Kidney glomerular epithelial cell (primary cell): ENCODE measurements at places on chromosomes 5 and 9.
A peak's percentile ranks its signal among the peaks of the same experiment; 100 is the strongest.

DNA sequence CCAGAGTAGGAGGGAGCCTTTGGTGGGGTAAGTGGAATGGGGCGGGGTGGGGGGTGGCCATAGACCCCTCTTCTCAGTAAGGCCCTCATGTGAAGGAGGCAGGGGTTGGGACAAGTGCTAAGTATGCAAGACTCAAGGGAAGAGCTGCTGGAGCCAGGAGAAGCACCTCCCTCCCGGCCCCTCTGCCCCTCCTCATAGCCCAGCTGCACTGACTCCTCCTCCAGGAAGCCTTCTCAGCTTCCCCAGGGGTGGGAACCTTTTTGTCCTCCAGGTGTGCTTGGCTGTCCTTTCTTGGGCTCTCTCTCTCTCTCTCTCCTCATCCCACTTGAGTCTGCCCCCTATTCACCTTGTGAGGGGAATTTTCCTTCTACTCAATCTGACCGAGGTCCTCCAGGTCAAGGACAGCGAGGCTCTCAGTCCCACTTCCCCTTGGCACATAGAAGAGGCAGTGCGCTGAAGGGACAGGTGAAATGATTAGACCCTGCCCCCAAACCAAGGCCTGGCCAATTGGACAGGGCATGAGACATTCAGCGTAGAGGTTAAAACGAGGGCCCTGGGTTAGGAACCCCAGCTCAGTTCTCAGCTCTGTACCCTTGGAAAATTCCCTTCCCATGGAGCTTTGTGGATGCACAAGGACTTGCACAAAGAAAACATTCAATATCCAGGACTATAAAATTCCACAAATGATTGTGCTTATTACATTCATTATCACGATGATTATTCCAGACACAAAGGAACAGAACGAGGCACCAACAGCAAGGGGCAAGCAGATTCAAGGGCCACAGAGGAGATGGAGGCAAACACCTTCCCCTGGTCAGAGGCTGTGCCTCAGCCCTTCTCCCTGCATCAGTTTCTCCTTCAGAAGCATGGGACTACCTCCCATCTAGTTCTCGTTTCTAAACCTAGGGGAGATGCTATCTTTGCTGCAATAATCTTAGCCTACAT, 45.6 kb upstream of the IL17B start:
- no peak for DNase-seq

DNA sequence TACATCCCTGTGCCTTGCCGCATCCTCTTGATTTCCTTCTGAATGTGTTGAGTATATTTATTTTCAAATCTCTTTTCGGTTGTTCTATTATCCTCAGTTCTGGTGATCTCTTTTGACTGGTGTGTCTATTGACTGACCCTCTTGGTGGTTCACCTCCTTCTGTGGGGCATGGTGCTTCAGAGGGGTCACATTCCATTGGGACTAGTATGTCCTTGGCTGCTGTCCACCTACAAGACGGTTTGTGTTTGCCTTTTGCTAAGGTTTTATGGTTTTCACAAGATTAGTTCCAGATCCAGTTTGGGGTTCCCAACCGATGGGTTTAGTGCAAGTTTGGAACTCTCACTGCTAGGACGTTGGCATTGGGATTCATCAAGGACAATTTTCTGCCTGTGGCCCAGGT, 66.6 kb downstream of the PHF2 start:
- peak; percentile 20 for DNase-seq

DNA sequence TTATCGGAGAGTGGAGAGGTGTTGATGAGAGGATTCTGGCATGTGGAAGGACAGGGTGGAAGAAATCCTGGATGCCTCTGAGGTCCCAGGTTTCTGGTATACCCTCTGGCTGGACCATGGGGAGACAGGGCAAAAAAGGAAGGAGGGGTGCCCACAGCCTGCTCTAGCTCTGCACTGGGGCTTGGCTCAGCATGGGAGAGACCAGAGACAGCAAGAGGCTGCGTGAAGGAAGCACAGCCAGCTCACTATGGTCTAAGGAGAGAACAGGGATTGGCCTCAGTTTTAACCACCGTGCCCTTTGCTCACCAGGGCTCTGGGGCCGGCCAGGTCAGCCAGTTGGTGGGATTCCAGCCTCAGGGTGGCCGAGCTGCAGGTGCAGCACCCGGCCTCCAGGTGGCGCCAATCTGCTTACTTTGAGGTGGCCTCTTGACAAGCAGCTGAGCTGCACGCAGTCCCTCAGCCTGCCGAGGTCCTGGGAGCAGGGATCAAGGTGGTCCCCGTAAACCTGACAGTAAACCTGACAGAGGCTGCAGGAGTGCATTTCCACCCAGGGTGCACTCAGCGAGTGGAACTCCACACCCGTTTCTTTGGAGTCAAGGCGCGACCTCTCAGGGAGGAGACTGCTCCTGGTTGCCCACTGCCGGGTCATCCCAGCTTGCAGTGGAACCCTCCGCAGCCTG, 25.0 kb upstream of the SPTLC1 start:
- peak; percentile 48 for DNase-seq

DNA sequence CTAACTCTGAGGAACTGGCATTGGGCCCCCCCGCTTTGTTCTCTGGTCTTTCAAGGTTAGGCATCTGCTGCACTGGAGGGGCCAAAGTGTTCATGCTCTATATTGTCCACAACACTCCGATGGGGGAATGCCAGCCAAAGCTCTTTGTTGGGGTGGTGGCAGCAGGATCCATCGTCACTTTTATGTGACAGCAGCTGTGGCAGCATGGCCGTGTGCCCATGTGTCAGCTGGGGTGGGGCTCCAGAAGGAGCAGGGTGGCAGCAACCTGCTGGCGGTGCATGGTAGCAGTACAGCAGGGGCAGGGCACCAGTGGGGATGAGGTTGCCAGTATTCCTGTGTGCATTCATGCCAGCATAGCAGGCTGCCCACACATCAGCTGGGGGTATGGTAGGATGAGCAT, 28.2 kb downstream of the ITGA2 start:
- DNase-seq: no peak

DNA sequence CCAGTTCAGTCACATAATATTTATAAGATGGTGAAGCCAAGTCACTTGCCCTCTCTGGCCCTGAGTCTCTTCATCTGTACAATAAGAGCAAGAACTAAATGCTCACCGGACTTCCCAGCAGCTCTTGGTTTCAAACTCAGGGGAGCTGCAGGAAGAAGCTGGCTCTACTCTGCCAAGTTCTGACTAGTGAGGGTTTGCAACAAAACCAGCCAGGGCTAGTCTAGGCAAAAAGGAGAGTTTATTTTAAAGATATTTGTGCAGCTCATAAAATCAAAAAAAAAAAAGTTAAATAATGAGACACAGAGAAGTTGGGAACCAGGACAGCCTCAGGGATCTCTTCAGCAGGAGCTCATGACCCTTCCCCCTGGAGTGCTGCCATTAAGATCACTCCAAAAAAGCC, 107.3 kb downstream of the DOCK2 start:
- DNase-seq: no peak

DNA sequence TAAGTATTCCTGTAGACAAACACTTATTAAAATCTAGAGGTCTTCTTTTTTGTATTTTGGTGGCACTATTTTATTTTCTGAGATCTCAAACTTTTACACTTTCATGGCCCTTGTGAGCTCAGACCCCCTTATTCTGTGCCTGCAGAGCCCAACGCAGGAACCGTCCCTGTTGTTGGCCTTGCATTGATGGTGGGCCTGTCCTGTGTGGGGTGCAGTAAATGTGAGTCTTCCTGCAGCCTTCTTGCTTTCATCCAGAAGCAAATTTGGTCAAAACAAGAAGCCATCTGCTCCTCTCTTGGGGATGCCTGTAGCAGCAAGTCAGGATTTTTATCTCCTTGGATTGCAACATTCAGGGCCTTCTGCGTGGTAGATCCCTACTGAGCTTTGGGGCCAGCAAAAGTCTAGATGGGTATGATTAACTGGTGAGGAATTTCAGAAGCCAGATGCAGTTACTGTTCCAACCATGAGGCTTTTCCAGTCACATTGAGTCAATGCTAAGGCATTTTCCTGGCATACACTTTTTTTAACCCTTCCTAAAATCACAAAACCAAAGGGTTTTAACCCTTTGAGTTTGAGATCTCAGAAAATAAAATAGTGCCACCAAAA, 31.7 kb downstream of the BASP1 start:
- peak; percentile 85 for DNase-seq

GRCh38 chr5:138274189-138274853, at the start of gene GFRA3:
Gene GFRA3, minus strand, starts transcription at chr5:138274621. Its CDS starts 197 bp downstream, at chr5:138274424.
- DNase-seq: no peak

- DNase-seq: peak; percentile 78
These were observed 96.8 kb upstream of the IFNK start for GRCh38 chr9:27427272-27427643.

GRCh38 chr5:1385395-1386273, 40.7 kb upstream of the CLPTM1L start:
- peak; percentile 21 for DNase-seq

DNA sequence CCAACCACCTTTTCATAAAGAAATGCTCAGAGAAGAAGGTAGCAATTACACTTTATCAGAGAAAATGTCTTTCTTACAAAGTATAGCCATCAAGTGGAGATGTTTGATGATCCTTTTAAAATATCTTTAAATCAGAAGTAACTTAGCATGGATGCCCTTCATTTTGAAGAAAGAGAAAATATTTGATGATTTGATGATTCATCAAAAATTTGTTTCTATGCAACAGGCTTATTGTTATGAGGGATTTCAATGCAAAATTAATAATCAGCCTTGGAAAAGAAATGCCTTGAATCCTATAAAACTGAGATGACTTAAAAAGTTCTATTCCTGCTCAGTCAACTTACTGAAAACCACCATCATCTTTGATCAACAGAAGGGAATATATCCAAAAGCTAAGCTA, 291.6 kb downstream of the MLLT3 start:
- no peak for DNase-seq

DNA sequence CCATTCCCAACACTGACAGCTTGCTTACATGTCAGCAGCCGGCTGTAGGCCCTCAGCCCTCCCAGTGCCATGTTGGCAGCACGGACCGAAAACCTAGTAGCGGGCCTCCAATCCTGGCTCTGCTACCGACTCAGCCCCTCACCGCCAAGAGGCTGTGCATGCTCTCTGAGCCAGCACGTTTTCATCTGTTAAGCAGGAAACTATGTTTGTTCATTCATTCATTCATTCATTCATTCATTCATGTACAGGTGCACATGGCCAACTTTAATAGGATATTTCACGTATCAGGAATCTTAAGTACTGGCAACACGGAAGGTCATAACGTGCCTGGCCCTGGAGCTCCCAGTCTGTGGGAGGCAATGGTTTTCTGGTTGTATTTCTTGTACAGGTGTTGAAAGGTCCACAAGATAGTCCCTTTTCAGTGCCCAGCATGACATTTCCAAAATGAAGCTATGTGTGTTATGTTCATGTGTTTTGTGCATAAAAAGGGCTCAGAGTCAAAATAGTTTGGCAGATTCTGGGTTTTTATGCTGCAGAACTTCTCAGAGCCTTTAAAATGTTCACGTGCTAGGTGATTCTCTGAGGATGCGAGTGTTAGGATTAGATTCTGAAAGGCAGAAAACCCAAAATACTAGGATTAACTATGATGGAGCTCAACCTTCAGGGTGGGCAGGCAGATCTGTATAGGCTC, 17.7 kb downstream of the SUSD3 start:
- DNase-seq: no peak

GRCh38 chr5:58641533-58641932, 58.7 kb downstream of the RAB3C start:
- DNase-seq: no peak

GRCh38 chr5:2755076-2755680, 3.7 kb upstream of the IRX2 start:
- DNase-seq: no peak

GRCh38 chr5:125377141-125377540, 630.7 kb upstream of the ZNF608 start:
- DNase-seq: no peak

GRCh38 chr9:20640331-20641187, 18.3 kb upstream of the MLLT3 start:
- peak; percentile 78 for DNase-seq

- peak; percentile 90 for DNase-seq
These were observed 33.5 kb downstream of the ELOVL7 start for GRCh38 chr5:60810438-60811085.

DNA sequence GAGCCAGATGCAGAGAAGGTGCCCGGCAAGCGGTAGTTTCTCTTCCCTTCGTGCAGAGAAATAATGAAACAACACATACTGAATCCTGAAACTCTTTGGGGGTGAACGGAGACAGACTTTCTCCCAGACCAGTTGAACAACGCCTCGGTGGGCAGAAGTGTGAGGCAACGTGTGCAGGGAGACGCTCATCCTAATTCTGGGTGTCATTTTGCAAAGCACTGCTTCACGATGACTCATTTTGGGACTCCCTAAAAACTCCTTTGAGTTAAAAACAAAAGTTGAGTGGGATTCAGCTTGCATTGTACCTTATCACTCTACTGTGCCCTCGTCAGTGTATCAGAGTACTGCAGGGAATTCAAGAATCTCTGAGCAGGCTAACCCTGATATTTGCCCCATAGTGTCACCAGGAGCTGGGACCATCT, 3.5 kb upstream of the NEK6 start:
- DNase-seq: no peak

DNA sequence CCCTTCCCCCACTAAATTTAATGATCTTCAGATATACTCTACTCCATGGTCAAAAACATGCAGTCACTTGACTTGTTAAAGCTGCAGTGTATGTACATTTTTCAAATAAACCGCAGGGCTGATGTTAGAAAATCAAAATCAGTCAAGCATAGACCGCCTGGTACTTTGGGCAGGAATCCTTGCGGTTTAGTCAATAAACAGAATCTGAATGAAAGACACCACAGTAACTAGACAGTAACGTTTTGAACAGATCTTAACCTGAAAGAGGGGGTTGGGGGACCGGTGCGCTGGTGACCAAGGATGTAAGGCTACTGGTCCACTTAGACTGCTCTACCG, 188.8 kb downstream of the BNC2 start:
- peak; percentile 63 for DNase-seq

- DNase-seq: no peak
These were observed 142.3 kb downstream of the TSSK1B start for GRCh38 chr5:113292462-113292861.

- no peak for DNase-seq
These were observed 14.4 kb downstream of the EXOC3 start for GRCh38 chr5:457195-457961.

DNA sequence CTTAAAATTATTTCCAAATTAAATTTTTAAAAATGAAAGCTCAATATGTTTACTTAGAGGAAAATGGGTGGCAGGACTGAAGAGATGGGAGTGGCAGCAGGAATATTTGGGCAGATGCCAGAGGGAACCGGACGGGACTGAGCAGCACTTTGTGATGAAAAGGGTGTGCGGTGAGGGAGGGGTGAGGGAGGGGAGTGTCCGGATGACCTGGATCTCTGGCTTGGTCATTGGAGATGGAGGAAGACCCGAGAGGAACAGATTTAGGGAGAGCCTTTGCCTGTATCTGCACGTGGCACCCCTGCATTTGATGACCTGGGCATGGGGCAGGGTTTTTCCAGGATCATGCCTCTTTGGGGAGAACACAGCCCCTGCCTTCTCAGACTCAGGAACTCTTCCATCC, 201.1 kb upstream of the MVB12B start:
- no peak for DNase-seq
